ENCODE measurements at places on chromosomes 13 and 19.

DNA sequence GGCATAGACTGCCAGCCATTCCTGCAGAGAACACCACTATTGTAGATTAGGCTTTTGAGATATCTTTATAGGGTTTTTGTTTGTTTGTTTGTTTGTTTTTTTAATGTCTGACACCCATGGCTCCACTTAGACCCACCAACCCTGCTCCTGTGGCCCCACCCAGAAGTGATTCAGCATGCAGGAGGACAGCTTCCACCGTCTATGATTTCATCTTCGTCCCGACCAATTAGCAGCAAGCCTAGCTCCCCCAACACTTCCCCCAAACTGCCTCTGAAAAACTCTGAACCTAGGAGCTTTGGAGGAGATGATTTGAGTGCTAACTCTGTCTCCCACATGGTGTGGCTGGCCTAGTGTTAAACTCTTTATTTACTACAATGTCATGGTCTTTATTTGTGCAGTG, 108.3 kb upstream of the RXFP2 start:
- DNase-seq: no peak

DNA sequence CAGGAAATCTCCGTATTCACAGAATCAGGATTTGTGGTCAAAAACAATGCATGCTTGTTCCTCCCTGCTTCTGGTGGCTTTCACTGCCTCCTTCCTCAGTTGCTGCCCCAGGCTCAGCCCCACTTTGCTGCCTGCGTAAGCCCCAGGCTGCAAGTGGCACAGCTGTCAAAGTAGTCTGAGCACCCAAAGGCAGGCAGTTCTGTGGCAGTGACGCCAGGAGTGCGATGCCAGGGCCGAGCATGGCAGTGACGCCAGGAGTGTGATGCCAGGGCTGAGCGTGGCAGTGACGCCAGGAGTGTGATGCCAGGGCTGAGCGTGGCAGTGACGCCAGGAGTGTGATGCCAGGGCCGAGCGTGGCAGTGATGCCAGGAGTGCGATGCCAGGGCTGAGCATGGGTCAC, 77.3 kb upstream of the GPR183 start:
- DNase-seq: no peak

GRCh38 chr13:33125821-33126570, 109.8 kb downstream of the KL start:
- no peak for DNase-seq

- no peak for DNase-seq
Observed at GRCh38 chr19:42465827-42466280, 23.1 kb upstream of the CXCL17 start.

GRCh38 chr13:62331384-62331783, 915.7 kb upstream of the PCDH20 start:
- no peak for DNase-seq

GRCh38 chr19:40539070-40539469, 37.6 kb upstream of the SHKBP1 start:
- DNase-seq: no peak
